Stimulated activated CD8-positive, alpha-beta memory T cell treated with anti-CD3 and anti-CD28 coated beads, Interleukin-2, amount 100 ng/mL, for 48 hours (primary cell): ENCODE measurements at places on chromosomes 7 and 10.

DNA sequence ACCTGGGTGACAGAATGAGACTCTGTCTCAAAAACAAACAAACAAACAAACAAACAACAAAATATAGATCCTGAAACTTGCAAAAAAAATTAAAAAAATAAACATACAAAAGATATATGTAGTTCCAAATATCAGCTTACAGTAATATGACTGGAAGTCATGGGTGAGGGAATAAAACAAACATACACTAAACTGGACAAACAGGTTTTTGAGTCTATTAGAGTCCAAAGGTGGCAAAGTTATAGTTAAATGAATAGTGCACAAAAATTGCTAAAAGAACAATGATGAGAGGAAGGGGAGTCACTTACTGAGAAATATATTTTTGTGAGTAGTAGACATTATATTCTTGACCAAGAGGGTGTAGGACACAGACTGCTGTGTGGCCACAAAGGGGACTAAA lies 16.7 kb upstream of the RSBN1L start:
- DNase-seq = no peak

GRCh38 chr7:122302761-122303530 lies 1.6 kb downstream of the FEZF1 start:
- no peak for DNase-seq

DNA sequence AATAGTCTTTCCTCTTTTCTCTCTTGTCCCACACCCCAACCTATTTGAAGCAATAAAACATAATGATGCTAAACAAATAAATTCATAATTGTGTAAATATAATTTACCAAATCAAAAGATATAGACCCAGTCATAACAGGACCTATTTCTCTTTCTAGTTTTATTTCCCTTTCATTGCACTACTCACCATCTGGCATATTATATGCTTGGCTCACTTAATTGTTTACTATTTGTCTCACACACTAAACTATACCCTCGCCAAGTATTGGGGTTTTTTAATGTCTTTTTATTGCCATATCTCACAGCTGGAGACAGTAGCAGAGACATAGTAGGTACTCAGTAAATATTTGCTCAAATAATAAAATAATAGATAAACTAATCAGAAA lies 597.5 kb upstream of the PCDH15 start:
- no peak for DNase-seq

GRCh38 chr10:116608686-116609594 lies 11.8 kb upstream of the PNLIPRP2 start:
- no peak for DNase-seq

GRCh38 chr7:140229101-140229525 lies 52.3 kb upstream of the KDM7A start:
- no peak for DNase-seq

- no peak for DNase-seq
These were observed 157.2 kb upstream of the TNRC18 start for GRCh38 chr7:5580714-5581395.

DNA sequence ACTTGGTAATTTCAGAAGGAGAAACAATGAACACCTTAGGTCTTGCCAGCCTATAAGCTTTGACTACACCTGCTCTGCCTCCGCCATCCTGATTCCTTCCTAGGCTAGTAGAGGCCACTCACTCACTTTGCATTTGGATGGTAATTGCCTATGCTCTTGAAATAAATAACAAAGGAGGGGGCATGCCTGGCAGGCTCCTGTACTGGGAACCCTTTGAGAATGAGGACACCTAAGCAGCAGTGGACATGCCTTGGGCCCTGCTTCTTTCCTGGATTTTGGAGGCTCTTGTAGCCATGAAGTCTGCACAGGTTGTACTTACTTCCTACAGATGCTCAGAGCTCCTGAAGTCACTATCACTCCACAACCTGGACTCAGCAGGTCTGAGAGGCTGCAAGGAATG lies 65.8 kb downstream of the BLNK start:
- no peak for DNase-seq

- no peak for DNase-seq
These were observed 201.3 kb downstream of the ARL4A start for GRCh38 chr7:12888717-12889116.

DNA sequence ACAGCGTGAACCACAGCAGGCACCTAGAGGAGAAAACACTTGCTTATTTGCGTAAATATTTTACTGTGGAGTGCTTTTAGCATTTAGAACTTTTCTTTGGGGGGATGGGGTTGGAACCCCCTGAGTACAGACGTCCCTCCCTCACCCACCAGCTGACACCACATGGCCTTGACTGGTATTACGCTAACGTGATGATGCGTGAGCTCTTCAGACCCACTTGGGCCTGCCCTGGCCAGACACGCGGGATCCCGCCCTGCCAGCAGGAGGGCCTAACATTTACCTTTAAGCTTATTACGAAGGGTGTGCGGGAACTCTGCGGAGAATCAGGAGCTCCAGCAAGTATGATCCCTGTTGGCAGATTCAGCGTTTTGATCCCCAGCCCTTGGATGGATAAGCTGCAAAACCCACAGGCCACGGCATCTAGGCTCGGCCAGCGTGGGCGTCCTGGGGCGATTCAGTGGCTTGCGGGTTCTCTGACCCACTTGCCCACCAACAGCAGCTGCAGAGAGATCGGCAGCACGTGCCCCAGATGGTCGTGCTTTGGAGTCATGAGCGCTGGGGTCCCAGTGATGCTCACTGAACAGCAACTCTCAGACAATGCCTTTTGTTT lies 545.5 kb upstream of the FOXK1 start:
- no peak for DNase-seq

DNA sequence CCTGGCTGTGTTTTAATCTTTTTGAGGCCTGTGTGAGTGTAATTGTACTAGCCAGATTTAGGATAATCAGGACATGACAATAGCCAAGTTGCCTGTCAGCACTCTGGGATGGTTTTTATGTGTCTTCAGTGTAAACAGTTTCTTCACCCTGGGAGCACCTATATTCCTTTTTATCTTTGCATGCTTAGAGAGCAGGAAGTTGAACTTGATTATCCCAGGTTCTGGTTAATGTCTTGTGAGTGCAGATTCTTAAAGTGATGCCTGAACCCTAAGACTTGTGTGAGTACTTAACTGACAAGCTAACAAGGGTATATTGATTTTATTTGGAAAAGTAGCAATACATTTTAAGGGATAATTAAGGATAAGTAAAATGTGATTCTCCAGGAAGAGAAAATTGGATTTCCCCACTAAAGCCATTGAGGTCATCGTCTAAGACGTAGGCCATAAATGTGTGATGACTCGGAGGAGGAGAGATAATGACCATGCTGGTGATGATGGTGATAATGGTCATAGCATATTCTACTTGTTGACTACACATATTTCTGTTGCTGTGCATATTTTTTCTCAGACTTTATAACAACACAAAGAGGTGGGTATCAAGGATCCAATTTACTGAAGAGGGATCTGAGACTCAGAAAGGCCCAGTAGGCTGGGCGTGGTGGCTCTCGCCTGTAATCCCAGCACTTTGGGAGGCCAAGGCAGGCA lies 234.7 kb downstream of the CAMK1D start:
- no peak for DNase-seq

DNA sequence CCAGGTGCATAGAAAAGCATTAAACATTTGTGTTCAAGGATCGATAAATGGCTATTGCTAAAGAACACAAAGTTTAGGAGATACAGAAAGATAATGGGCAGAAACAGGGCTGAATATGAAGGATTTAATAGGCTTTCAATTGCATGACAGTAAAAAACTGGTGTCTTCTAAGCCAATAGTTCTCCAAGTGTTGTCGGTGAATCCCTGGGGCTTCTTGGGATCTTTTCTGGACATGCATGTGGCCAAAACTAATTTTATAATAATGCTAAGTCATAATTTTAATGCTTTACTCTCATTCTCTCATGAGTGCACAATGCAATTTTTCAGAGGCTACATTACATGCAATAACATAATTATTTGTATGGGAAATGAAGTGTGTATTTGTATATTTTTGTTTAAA lies 521.1 kb upstream of the ANKRD30A start:
- no peak for DNase-seq

DNA sequence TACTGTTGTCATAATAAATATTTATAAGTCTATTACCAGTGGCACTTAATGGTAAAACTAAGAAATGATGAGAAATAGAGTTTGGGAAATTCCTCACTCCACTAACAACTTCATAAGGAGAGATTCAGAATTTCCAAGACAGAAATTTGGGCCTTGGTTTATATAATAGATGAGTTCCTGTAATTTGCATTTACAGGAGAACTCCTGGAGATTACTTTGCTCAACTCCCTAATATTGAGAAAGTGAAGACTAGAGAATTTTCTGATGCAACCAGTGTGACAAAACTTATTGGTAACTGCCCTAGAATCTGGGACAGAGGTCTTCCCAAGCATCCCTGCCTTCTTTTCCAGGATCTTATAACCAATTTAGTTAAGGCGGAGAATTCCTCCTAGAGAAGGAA lies 49.1 kb upstream of the GSAP start:
- no peak for DNase-seq

- no peak for DNase-seq
These were observed 739.0 kb upstream of the GALNT17 start for GRCh38 chr7:70392877-70393435.

DNA sequence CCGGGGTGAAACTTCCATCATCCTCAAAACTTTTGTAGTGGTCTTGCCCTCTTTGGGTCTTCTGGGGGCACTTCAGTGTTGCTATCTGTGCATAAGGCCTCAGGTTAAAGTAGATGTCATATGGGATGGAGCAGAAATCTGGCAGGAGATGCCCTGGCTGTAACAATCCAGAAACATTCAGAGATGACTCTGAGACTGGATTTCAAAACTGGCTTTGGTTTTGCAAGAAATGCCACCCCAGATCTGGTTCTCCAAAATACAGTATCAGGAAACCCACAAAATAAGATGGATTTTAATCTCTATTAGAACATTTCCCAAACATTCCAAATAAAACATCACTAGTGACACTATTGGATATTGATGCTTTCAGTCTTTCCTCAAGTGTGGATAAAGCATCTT lies 191.5 kb downstream of the REEP3 start:
- no peak for DNase-seq

- DNase-seq = no peak
These were observed 56.4 kb upstream of the CCDC71L start for GRCh38 chr7:106717254-106717954.

DNA sequence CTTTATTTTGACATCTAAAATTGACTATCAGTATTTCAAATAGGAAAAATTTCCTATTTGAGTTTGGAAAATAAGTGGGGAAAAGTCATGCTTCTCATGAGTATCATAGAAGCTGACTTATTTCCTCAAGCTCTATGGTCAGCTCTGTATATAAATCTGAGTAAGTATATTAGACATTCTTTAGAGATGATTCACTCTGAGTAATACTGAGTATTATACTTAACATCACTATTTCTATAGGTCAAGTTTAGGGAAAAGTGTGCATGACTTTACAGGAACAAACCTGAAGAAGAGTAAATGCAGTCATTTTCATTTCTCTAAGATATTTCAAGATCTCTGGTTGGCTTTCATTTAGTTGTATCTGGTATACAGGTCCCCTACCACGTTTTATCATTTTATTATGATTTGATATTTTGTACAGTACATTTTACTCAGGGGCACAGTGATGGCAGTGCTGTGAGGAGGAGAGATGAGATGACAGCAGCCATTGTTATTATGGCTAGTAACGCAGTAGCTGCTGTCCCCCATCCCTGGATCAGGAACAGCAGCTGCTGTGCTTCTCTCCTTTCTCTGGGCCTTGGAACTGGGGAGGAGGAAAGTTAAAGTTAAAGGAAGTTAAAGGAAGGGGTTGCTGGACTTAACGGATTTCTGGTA lies 15.2 kb downstream of the SND1 start:
- DNase-seq = no peak

DNA sequence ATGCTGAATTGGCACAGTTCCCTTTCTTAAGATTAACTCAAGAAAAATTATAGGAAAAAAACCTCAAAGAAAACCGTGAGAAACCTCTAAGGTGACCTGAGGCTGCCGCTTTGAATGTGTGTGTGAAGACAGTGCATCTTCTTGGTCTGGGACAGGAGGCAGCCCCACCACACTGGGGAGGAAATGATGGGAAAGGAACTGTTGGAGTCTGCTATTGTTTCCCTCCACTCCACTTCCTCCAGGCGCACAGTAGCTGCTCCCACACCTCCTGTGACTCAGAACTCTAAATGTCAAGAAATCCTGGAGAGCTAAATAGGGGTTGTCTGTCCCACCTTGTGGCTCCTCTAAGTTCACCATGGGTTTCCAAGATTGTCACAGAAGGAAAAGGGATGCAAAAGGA lies 179.4 kb downstream of the PDE1C start:
- no peak for DNase-seq

- no peak for DNase-seq
These were observed 156.6 kb downstream of the RPS24 start for GRCh38 chr10:78190051-78190825.

GRCh38 chr10:101560298-101561067 lies 27.6 kb downstream of the POLL start:
- DNase-seq = no peak

GRCh38 chr10:52818019-52818418 lies 45.4 kb upstream of the MBL2 start:
- no peak for DNase-seq

DNA sequence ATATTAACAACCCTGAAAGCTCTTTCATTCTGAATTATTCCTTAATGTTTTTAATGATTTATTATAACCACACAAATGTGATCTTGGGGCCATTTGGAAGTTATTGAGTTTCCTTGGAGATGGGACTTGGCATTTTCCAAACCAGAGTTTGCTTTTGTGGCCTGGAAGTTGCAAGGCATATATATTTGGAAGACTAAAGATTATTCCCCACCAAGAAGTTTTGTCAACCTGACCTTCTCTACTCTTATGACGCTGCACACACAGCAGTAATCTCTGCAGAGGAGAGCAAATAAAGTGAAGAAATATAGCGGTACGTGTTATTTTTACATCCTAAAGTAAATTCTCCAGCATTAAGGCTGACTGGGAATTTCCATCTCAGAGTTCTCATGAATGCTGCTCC lies 397.0 kb downstream of the LRMDA start:
- DNase-seq = no peak

DNA sequence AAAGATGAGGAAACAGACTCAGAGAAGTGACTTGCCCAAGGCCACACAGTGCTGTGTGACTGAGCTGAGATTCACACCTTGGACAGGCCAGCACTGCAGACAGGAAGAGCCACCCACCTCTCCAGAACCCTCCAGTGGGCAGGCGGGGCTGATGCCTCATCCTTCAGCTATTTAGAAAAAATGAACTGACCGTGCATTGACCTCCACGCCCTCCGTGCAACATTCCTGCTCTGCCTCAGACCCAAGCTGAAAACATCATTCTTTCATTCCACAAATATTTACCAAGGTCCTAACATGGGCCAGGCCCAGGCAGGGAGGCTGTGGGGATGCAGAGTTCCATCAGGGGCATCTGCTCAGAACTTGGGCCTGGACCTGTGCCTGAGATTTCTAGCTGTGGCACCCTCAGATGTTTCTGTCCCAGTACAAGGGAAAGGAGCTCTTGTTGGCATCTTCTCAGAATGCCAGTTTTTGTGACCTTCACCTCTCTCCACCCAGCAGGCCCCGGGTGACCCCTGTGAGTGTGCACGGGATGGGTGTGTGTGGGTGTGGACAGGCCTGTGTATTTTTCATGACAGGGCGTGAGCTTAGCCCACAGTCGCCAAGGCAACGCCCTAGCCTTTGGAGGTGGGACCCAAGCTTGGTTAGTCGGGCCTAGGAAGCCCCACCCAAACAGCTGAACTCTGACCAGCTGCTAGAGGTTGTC lies 6.5 kb downstream of the VSIR start:
- DNase-seq = no peak
